ENCODE measurements at places on chromosomes 5 and 9. TPM values are rescaled to one million over a fixed set of nuclear protein-coding genes. Genes with fewer than 3 reads are reported as not detected.

The COL23A1 gene
- not detected for total RNA-seq

The CDH10 gene
- not detected for total RNA-seq

The CCL28 gene
- 10.7 TPM for total RNA-seq

The SLC25A2 gene
- total RNA-seq = 3.9 TPM

The LHX3 gene
- total RNA-seq = not detected

The GLRA1 gene
- total RNA-seq = not detected

The SPINK7 gene
- total RNA-seq = not detected

The IFNB1 gene
- total RNA-seq = not detected

The TAF11L10 gene
- not detected for total RNA-seq

The GBGT1 gene
- total RNA-seq = 49.5 TPM

The SHOC1 gene
- total RNA-seq = not detected

DNA sequence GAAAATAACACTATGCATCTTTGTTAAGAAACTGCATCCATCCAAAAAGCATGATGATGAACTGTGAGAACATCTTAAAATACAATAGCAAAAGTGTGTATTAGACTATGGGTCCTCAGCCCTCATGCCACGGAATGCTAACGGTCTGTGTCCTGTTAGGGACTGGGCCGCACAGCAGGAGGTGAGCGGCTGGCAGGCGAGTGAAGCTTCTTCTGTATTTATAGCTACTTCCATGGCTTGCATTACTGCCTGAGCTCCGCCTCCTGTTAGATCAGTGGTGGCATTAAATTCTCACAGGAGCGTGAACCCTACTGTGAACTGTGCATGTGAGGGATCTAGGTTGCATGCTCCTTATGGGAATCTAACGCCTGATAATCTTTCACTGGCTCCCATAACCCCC, 129.8 kb downstream of the NXNL2 start:
- no peak for DNase-seq

GRCh38 chr9:122821278-122821943, 7.0 kb downstream of the PDCL start:
- no peak for DNase-seq

GRCh38 chr5:176788091-176788490, 22.3 kb upstream of the UNC5A start:
- DNase-seq = no peak

- DNase-seq = no peak
These were observed 493.3 kb downstream of the PRELID2 start for GRCh38 chr5:145341842-145342241.

GRCh38 chr9:36665387-36665786, 92.7 kb downstream of the MELK start:
- DNase-seq = no peak

DNA sequence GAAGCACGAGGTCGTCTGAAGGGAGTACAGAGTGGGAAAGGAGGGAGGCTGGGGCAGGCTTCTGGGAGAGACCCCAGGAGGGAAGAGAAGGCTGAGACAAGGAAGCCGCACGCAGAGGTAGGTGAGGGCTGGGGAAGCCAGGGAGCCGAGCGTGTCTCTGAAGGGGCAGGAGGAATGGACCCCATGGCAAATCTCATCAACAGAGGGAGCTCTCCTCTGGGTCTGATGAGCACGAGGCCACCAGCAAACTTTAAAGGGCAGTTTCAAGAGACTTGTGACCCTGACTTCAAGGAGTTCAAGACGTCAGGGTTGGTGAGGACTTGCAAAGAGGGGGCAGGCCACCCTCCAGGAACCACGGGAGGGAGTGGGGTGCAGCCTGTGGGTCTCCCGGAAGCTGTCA, 326.2 kb upstream of the IRX2 start:
- DNase-seq = no peak

DNA sequence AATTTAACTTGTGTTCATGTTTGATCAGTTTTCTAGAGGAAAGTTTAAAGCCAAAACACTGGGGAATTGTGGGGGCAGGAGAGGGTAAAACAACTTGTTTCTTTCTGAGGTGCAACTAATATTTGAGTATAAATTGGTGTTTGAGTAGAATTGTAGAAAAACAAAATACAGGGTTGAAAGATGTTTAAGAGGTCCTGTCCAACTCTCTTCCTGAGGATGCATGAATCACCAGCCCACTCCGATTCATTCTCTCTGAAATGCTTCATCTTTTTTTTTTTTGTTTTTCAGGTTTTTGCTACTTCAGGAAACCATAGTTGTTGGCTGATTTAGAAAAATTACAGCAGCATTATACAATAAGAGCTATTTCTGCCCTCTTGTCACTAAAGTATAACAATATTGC, 42.4 kb upstream of the TMC1 start:
- DNase-seq = no peak

DNA sequence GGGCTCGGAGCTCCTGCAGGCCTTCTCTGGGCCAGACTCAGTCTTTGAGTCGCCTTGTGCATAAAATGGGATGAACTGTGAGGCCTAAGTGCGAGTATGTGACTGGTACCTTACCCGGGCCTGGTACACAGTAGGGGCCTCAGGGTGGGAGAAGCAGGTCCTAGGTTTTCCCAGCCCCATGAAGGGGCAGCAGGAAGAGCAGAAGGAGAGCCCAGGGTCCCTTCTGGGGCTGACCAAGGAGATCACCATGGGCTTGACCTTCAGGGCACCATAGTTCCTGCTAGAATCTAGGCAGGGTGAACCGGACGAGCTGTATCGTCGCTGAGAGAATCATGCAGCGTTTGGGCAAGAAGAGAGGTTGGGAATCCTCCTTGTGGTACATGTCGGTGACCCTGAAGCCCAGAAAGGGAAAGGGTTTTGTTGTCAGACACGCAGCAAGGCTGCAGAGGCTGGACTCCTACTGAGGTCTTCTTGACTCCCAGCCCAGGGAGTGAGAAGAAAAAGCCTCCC, 373 bp upstream of the PHYKPL start:
- no peak for DNase-seq

DNA sequence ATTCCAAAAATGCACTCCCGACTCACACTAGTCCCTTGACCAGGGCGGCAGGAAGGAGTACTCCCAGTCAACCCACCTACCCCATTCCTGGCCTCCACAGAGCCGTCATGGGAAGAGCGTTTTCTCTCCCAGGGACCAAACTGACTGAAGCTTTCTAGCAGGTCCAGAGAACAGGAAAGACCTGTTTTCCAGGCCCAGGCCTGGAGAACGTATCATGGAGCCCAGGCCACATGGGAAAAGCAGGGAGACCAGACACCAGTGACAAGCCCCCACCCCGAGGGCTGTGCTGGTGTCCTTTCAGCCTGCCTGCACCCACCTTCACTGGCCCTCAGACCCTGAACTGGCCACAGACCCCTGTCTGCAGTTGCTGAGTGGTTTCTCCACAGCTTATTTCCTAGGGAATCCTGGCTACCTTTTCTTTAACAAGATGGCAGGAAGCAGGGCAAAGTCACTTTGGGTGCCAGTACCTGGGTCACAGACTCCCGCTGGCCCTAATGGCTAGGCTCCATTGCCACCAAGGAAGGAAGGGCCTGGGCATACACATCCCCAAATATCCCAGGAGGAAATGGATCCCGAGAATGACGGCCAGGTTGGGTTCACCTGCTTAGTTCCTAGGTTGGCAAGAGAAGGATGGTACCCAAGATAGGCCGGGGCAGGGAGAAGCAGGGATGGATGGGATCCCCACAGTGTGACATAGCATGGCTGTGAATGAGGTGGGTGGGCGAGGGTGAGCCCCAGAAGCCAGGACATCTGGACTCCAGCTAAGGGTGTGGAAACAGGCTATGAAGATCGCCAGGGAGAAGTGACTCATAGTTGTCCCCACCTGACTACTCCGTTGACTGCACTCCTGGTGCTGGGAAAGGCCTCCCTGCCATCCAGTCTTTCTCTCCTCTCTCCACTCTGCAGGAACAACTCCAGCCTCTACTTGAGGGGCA, 12.2 kb downstream of the CCNI2 start:
- DNase-seq = no peak

DNA sequence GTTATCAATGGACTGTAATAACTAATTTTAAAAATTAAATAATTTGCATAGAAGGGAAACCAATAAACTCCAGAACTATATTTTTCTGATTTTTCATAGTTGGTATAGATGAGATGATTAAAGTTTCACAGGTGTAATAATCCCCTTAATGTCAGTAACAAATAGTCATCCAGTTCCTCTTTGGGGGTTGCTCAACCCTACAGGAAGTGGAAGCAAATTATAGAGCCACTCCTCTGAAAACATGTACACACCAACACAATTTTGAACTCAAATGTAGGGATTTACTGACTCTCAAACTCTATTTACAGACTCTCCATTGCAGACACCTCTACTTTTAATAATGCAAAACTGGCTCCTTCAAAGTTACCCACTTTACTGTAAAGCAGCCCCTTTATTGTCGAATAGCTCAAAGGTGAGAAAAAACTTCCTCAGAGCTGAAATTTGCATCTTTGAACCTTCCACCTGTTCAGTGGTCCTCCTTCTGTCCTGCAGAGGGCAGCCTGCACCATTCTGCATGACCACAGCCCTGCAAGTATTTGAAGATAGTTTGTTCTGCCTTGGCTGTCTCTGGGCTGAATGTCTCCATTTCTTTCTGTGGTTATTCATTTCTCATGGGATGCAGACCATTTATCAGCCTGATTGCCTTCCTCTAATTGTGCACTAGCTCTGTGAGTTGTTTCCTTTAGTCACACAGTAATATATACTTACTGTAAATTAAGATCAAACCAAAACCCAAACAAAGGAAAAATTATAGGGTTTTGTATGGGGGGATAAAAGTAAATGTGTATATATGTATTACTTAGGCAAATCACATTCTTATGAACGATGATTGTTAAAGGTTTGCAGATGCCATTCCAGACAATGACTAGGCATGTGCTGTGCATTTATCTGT, 383.2 kb upstream of the SGCD start:
- DNase-seq = no peak

GRCh38 chr9:13049223-13049622, 230.3 kb downstream of the MPDZ start:
- no peak for DNase-seq

- DNase-seq = no peak
These were observed 82.2 kb upstream of the NFIB start for GRCh38 chr9:14396171-14396570.

DNA sequence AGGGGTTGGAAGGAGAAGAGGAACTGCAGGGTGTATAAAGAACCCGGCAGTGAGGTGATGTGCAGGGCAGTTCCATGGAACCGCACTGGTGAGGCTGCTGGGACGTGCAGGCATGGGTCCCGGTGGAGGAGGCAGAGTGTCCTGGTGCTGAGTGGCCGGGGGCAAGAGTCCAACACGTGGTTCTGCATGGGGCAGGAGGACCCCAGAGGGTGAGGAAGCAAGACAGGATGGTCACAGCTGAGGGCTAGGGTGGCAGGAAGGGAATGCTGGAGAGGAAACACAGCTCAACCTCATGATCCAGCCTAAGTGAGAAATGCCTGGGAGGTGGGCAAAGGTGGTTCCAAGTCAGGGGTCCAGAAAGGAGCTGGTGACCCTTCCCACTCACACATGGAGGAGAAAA, 87.2 kb downstream of the S1PR3 start:
- DNase-seq = no peak

DNA sequence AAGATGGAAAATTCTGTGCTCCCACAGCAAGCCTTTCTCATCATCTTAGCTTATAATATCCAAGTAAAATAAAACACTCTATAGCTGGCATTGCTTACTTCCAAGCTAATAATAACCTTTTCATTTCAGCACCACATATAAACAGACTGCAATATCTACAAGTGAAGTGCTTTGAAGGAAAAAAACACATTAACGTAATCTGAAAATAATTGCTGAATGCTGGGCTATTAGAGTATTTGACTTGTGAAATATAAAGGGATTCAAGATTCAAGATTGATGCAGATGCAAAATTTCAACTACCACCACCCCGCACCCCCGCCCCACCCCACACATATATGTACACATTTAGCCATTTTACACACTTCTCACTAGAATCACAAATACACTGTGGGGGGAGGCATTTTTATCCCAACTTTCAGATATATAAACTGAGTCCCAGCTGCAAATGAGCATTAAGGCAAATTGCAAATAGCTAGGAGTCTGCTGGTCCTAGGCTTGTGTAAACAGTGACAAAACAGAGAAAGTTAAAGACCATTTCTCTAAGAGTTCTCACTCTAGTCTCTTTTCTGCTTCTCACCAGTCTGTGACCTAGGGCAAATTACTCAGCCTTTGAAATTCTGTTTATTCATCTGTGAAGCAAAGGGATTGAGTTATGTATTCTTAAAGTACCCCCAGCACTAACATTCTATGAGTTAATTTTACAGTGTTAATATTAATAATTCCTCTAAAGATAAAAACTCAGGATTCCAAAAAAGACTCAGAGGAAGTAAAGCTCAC, 489.4 kb downstream of the PRELID2 start:
- no peak for DNase-seq

DNA sequence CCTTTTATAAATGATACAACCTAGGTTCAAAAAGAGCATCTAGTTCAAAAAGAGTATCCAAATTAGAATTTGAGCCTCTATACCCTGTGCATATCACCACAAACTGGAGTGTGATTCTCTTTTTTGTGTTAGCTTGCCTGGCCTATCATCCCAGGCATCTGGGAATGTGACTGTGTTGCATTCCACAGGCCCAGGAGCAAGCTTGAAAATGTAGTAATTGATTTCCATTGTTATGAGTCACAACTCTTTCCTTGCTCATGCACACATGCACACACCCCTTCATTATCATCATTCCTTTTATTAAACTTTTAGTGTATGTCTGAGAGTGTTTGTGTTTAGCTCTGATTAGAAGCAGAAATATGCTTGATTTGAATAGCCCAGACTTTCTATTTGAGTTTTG, 75.2 kb downstream of the FCHO2 start:
- no peak for DNase-seq

DNA sequence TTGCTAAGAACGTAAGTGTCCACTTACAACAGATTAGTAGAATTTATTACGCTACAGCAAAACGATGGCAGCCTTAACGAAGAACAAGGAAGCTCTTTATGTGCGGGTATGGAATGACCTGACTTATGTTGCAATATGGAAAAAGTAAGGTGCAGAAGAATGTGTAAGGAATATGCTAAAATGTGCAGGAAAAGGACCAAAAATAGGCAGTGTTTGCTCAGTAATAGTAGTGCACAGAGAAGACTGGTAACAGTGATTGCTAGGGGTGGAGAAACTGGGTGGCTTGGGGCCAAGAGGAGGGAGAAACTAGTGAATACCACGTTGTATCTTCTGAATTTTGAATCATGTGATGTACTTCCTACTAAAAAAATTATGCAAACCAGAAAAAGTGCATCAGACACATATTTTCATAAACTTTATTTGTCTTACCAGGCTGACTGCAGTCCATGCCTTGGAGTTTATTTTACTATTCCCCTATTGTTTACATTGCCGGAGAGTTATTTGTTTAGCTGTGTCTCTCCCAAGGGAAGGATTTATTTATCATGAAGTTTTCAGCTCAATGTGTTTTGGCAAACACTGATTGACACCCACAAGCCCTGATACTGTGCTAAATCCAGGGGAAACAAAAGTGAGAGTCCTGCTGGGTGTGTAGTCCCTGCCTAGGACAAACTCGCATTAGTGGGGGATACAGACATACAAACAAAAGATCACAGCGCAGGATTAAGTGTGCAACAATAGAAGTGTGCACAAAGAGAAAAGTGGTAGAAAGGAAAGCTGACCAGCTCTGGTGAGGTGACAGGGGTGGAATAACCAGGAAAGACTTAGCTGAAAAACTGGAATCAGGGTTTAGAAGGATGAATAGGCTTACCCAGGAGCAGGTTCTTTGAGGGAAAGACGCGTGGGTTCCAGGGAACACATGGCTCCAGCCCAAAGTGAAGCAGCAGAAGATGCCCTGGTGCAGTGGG, 34.0 kb upstream of the ZNF484 start:
- DNase-seq = no peak

Measured in activated B cell treated with CpG ODN at 0.5 μM for 24 hours (primary cell).